ENCODE measurements at places on chromosomes 3 and 15.

DNA sequence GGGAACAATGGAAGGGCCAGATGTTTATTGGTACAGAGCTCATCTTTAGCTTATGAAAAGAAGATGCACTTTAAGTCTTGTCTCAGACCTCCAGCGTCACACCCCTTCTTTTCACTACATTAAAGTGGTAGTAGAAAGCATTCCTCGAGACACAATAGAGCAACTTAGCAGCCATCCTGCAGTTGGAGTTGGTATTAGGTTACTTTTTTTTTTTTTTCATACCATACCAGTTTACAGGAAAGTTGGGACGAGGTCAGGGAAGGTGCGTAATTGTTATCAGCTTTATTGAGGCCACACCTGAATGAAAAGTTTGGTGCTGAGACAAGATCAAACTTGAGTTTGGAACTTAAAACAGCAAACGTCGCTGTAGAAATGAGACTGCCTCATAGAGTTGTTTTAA, 203.8 kb downstream of the SOX2 start:
- no peak for DNase-seq

- DNase-seq: no peak
Measured at GRCh38 chr3:13541691-13542090, 7.2 kb upstream of the FBLN2 start.

DNA sequence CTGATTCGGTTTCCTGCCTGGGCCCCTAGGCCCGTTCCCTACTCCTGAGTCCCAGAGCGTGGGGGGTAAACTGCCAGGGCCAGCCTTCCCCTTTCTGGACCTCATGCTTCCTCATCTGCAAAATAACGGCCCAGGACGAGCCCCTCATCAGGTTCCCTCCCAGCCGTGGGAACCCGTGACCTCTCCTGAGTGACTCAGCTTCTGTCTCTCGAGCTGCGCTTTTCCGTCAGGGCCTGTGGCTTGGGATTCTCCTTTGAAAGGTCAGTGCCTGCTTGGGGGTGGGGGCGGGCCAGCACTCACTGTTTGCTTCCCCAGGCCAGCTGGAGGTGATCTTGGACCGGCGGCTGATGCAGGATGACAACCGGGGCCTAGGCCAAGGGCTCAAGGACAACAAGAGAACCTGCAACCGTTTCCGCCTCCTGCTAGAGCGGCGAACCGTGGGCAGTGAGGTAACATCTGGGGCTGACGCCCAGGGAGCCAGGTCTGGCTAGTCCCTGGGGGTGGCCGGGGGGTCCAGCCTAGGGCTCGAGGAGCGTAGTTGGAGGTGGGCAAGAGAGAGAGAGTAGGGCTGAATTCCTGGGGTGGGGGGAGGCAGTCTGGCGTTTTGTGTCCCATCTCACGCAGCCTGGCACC, 12.8 kb downstream of the MAN2A2 start:
- no peak for DNase-seq

- DNase-seq: no peak
Measured at GRCh38 chr3:195151866-195152541, 119.0 kb downstream of the XXYLT1 start.

GRCh38 chr3:197064771-197065170, 35.2 kb upstream of the MELTF start:
- DNase-seq: no peak

DNA sequence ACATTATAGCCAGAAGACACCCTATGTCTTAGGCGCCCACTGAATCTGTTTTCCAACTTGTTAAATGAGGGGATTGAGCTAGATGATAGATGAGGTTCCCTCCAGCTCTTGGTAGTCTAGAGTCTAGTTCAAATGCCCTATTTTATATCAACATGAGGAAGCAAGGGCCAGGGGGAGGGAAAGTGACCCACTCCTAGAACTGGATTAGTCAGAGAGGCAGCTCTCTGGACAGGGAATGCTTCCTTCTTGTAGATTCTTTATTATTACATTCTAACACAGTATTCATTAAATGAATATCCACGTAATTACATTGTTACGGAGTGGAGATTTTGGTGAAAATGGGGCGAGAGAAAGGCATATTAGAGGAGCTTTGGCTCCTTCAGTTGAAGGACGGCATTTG, 89.5 kb downstream of the RAD18 start:
- no peak for DNase-seq

- no peak for DNase-seq
Measured at GRCh38 chr3:155352900-155353490, 59.5 kb upstream of the STRIT1 start.

GRCh38 chr15:41648097-41648496, 12.1 kb upstream of the MGA start:
- DNase-seq: no peak

DNA sequence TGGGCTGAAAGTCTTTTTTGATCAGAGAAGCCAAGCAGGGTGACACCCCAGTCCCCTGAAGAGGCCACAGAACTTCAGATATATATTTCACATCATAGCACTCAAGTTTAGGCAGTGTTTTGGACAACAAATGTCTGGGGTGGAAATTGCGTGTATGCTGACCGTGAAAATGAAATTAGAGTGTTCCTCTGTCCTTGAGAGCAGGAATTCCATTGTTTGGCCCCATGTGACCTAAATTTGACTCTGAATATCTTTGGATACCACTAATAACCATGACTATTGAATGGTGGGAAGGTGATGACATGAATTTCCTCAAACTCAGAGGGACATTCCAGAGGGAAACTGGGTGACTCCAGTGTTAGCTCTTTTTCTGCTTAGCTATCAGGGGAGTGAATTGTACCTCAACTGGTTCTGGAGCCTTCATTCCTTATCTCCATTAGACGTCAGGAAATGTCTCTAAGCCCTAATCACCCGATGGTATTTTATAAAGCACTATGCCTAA, 263.5 kb upstream of the RASGRP1 start:
- no peak for DNase-seq

GRCh38 chr3:38623539-38623938, 25.9 kb downstream of the SCN5A start:
- no peak for DNase-seq

- no peak for DNase-seq
Measured at GRCh38 chr3:83934192-83935021, 1024.4 kb upstream of the CADM2 start.

DNA sequence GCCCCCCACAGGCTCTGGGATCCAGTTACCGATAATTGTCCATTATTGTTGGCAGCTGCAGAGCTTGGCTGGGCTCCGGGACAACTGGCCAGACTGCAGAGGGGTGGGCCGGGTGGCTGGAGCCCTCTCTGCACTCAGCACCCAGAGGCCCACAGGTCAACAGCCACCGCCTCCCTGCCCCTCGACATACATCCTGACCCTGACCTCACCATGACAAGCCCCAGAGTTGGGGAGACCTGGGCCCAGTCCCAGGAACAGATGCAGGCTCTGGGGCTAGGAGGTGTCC, 22.4 kb downstream of the PTH1R start:
- DNase-seq: no peak

DNA sequence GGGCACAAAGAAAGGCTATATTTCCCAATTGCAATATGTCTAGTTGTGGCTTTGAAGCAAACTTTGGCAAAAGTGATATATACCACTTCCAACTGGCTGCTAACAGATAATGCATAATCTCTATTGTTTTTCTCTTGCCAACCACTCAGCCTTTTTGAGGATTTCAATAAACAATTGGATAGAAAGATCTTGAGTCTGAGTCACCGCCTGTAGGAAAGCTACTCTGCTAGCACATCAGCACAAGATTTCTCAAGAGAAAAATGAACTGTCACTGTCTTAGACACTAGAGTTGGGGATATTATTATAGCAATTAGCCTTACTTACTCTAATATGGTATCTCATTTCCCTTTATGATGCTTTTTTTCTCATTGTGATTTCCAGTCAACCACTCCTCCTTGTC, 119.7 kb downstream of the SST start:
- DNase-seq: no peak

GRCh38 chr15:78389322-78389721, 48.7 kb upstream of the IREB2 start:
- DNase-seq: no peak

- no peak for DNase-seq
Measured at GRCh38 chr3:97822359-97822775, 556 bp downstream of the CRYBG3 start.

GRCh38 chr3:25863011-25863415, 73.1 kb downstream of the OXSM start:
- DNase-seq: no peak

GRCh38 chr3:190016966-190017365, 103.7 kb downstream of the P3H2 start:
- DNase-seq: no peak

GRCh38 chr15:32886459-32886858, 168.7 kb downstream of the GREM1 start:
- no peak for DNase-seq

DNA sequence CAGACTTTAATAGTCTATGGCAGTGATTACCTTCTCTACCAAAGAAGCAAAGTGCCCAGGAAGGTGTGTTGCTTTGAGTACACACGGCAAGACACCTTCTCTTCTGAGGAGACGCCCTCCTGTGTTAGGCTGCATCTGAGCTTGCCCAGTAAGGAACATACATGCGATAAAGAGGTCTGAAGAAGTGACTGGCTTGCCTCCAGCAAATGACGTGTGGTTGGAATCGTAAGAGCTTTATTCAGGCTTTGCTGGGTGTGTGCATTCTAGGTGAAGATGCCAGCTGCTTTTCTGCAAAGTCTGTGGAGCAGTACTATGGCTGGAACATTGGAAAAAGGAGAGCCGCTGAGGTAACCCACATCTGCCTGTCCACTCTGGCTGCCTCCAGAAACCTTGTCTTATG, 22.4 kb downstream of the MAP6D1 start:
- no peak for DNase-seq

GRCh38 chr15:64223882-64224281, 61.1 kb upstream of the PPIB start:
- no peak for DNase-seq

DNA sequence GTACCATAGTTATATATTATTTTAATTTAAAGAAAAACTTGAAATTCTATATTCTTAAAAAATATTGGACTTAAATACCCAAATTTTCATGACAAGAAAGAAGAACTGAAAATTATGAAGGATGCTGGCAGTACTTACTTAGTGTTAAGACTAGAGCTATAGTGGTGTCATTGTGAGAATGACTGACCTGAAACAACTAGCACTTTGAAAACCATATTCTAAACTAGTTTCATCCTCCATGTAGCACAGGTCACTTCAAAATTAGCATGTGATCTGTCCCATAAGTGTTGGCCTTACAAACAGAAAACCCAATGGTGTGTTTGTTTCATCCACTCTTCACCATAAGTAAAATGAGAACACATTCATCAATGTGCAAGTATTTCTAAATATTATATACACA, 208.6 kb downstream of the ZIC4 start:
- no peak for DNase-seq

- no peak for DNase-seq
Measured at GRCh38 chr3:167973901-167974300, 121.8 kb downstream of the GOLIM4 start.

DNA sequence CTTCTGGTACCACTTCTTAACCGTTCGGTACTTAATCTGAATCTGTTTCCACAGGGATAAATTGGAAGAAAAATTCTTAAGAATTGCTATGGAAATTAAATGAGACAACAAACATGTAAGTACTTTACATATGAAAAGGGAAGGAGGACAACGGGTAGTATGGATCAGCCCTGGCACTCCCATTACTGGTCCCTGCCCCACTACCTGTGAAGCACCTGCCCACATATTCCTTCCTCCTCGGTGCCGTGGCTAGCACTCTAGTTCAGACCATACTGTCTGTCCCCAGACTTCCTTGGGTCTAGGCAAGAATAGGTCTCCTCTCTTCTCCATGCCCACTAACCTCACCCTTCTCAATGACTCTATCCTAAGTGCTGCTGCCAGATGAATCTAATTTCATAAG, 46.2 kb downstream of the SHQ1 start:
- no peak for DNase-seq

GRCh38 chr3:177657243-177657642, 460.0 kb upstream of the TBL1XR1 start:
- no peak for DNase-seq

- no peak for DNase-seq
Measured at GRCh38 chr3:14231998-14232501, 53.4 kb downstream of the LSM3 start.

GRCh38 chr15:66389859-66390381, 3.2 kb downstream of the MAP2K1 start:
- DNase-seq: no peak

GRCh38 chr15:33913459-33913858, 54.8 kb upstream of the CHRM5 start:
- DNase-seq: no peak

DNA sequence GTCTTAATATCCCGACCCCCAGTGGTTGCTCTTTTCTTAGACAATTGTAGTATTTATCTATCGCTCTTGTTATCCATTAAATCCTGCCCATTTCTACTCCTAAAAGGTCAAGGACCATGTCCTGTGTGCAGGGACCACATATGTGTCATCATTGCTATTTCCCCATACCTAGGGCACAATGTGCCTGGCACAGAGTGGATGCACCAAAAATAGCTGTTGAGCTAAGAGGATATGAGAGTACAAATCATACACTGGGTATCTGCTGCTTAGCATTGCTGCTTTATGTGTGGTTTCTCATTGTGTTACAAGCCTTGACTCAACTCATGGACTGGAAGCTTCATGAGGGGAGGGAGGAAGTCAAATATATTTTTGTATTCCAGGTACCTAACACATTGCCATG, 3.4 kb upstream of the MITF start:
- no peak for DNase-seq

GRCh38 chr3:193769437-193769836, 176.4 kb downstream of the OPA1 start:
- no peak for DNase-seq

DNA sequence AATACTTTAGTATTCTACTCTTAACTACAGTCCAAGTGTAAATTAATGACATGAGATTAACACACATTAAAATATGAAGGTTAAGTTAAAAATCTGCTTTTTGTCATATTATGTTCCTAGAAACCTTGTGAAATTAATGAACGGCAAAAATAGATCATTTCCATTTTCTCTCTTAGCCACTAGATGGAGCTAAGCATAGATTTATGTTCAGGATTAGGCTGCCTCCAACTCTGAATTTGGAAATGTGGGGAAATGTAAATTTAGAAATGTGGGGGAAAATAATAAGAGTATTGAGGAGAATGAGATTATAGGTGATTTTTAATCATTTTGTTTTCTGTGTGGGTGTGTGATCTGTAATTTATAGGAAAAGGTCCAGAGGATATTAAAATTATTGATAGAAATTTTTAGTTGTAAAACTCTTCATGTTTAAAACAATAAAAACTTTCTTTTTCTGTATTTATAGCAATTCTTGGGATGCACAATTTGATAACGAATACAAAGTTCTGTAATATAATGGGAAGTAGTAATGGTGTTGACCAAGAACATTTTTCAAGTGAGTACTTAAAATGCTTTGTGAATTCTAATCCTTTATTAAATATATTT, 59.2 kb downstream of the TMOD3 start:
- DNase-seq: no peak

DNA sequence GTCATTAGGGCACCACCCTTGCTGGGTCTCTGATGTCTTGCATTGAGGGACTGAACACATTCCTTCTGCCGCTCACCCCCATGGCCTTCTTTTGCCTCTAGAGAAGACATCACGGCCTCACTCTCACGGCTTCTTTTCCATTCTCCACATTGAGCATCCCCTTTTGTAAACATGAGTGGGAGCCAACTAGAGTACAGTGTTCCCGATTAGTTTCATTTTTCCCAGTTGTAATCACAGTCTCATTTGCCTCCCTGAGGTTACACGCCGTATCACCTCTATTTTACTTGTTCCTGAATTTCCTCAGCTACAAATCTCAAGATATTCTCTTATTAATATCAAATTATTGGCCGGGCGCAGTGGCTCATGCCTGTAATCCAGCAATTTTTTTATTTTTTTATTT, 17.5 kb downstream of the USP13 start:
- no peak for DNase-seq

All from cortex of kidney (tissue), 1 donor.